ENCODE measurements at places on chromosomes 2 and 18. TPM values are rescaled to one million over a fixed set of nuclear protein-coding genes. Genes with fewer than 3 reads are reported as not detected.

Gene FTCDNL1
- total RNA-seq, result 1.9 TPM

Gene FAM237A
- not detected for total RNA-seq

DNA sequence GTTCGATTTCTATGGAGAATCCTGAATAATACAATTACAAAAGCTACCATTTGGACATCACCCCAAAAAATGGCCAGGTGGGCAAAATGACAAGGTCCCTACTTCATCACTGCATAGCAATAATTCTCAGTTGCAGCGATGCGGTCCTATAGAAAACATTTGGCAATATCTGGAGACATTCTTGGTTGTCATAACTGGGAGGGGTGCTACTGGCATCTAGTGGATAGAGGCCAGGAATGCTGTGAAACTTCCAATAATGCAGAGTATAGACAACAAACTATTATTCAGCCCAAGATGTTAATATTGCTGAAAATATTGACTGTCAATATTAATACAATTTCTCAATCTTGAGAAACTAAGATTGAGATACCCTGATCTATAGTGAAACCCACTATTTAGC lies 637.8 kb upstream of the PKDCC start:
- H3K27ac ChIP-seq, result no peak overlapping the region
- no peaks in the 10 kb centered on the region for H3K36me3 ChIP-seq
- no peak overlapping the region for H3K4me3 ChIP-seq
- no peak for DNase-seq

Gene XDH
- not detected for total RNA-seq

Gene GPR35
- total RNA-seq, result 14.6 TPM

DNA sequence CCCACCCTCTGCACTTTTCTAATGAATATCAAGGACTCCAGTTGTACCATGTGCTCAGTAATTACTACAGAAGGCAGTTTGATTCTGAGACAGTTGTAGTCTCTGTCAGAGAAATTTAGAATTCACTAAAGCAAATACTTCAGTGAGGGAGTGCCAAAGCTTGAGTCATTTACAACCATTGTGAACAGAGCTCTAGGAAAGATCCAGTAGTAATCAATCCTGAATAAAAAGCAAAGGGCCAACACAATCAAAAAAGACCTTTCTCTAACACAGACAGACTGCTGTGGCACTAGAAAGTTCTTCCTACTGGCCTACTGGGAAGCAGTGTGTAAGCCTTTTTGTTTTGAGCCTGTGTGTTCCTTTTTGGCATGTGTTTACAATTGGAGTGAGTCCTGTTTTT lies 135.6 kb upstream of the UNC80 start:
- no peak overlapping the region for H3K27ac ChIP-seq
- no peak overlapping the region for H3K4me3 ChIP-seq
- H3K27me3 ChIP-seq, result peaks cover 3% of the 10 kb centered on the region

DNA sequence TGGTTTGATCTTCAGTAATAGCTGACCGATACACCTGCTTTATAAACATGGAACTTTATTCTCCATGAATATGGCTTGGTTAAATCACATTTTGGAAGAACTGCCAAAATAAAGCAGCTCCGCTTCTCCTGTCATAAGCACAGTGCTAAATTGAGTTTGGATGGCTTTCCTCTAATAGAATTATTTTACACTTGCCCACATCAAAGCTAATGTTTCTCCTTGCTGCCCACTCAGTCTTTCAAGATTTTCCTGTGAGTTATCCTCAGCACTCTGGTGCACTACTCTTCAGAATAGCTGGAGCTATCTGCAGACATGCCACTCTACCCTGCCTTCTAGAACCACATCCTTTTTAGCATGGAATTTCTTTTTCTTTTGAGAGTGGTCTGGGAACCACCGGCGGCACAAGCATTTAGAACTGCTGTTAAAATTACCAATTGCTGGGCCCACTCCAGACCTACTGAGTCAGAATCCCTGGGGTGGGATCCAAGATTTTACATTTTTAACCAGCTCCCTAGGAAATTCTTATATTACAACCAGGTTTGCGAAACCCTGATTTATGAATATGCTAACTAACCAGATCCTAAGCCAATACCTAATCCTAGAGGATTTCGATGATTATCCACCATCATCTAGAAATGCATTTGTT lies 283.3 kb downstream of the AFF3 start:
- no peak overlapping the region for H3K27ac ChIP-seq
- H3K4me1 ChIP-seq, result peaks cover 21% of the 10 kb centered on the region
- no peak overlapping the region for H3K4me3 ChIP-seq
- no peaks in the 10 kb centered on the region for H3K27me3 ChIP-seq
- H3K36me3 ChIP-seq, result no peaks in the 10 kb centered on the region
- DNase-seq, result no peak

DNA sequence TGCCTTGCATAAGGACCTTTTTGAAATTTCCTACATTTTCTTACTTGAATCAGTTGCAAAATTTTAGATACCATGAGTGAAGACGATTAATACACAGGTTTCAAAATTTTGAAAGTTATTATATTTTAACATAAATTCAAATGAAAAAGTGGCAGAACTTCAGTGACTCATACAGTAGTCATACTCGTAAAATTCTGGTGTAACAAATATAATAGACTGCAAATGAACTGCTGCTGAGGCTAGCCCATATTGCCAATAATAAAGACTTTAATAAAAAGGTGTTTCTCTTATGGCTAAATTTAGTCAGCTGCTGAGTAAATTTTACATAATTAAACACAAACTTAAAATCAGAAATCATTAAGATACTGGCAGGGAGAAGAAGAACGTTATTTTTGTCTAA lies 36.9 kb downstream of the MSH6 start:
- no peaks in the 10 kb centered on the region for H3K27me3 ChIP-seq
- H3K27ac ChIP-seq, result no peak overlapping the region
- H3K36me3 ChIP-seq, result peaks cover 45% of the 10 kb centered on the region
- peaks cover 3% of the 10 kb centered on the region for H3K4me1 ChIP-seq

DNA sequence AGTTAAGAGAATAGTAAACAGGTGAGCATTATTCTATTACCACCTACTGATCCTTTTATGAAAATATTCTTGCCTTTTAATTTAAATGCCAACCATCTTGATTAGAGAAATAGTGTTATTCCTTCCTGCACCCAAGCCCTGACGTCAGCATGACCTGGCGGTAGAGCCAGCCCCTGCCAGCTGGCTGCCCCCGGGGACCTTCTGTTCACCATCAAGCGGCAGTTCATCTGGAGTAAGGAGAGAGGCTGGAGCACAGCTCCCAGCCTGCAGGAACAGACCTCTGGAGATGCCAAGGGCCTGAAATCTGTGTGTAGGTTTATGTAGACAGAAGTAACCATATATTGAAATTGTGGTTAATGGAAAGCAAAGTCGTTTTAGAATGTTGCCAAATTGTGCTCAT lies 171.8 kb downstream of the GBX2 start:
- H3K4me3 ChIP-seq, result no peak overlapping the region
- no peaks in the 10 kb centered on the region for H3K4me1 ChIP-seq
- no peak for DNase-seq
- H3K27me3 ChIP-seq, result no peaks in the 10 kb centered on the region

- H3K36me3 ChIP-seq, result no peaks in the 10 kb centered on the region
- H3K4me3 ChIP-seq, result no peak overlapping the region
- no peak overlapping the region for H3K27ac ChIP-seq
- peaks cover 16% of the 10 kb centered on the region for H3K27me3 ChIP-seq
- no peak for DNase-seq
Measured at GRCh38 chr18:36295880-36296301, 1.6 kb upstream of the FHOD3 start.

Gene IL36RN
- not detected for total RNA-seq

GRCh38 chr2:204312105-204312504 lies 233.2 kb upstream of the PARD3B start:
- H3K4me3 ChIP-seq, result no peak overlapping the region
- H3K36me3 ChIP-seq, result no peaks in the 10 kb centered on the region
- no peak for DNase-seq
- no peaks in the 10 kb centered on the region for H3K4me1 ChIP-seq
- peaks cover 7% of the 10 kb centered on the region for H3K27me3 ChIP-seq
- H3K27ac ChIP-seq, result no peak overlapping the region

Gene ANKRD30B
- not detected for total RNA-seq

DNA sequence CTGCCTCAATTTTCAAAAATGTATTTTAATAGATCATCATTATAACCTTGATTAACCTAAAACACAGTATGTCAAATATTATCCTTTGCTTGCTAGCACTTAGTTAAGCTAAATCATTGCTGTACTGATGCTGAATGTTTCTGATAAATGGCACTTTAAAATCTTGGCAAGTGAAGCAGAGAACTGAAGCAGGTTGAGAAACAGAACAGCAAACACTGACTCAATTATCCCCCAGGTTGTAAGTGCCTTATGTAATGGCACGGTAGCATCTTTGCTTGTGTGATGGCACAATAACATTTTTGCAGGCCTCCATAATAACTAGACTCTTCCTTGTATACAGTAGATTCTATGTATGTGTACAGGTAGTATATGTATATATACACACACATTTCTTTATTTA lies 33.8 kb downstream of the ARHGAP15 start:
- peak overlapping the region; percentile 1 for H3K27ac ChIP-seq
- H3K4me1 ChIP-seq, result peaks cover 79% of the 10 kb centered on the region
- H3K4me3 ChIP-seq, result no peak overlapping the region

Gene CCBE1
- total RNA-seq, result not detected

DNA sequence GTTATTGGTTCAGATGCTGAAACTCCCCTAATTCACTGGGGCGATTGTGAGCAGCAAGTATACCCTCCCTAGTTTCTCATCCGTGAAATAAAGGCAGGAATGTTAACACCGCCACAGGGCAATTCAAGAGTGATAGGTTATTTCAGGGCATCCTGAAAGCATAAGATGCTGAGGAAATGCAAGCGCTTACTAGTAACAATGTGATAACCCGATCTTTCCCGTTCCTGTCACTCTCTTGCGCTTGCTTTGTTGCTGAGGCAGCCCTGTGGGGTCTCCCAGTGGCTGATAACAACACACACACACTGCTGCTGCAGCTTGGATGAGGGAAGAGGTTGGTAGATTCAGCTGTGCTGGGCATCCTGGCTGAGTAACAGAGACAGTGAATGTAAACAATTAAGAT lies 259.3 kb downstream of the AGPS start:
- H3K27ac ChIP-seq, result no peak overlapping the region
- no peaks in the 10 kb centered on the region for H3K36me3 ChIP-seq
- H3K4me3 ChIP-seq, result no peak overlapping the region
- H3K27me3 ChIP-seq, result peaks cover 12% of the 10 kb centered on the region
- no peaks in the 10 kb centered on the region for H3K4me1 ChIP-seq

Gene MRPS5
- total RNA-seq, result 93.0 TPM

Gene ASIC4
- not detected for total RNA-seq

DNA sequence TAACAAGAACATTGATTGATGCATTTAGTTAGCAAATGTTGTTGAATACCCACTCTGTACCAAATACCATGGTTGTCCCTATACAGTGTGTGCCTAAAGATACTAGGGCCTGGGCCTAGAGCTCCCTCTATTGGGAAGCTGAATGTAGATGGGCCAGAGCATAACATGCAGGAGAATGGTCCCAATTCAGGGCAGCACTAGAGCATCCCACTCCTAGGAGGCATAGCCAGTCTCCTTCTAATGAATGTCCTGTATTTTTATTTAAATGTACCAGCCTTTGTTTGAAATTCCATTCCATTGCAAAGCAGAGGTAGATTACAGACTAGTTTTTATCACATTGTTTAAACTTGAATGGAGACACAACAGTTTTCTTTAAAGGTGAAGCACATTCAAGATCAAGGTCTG lies 90.6 kb downstream of the FEZ2 start:
- H3K4me1 ChIP-seq, result no peaks in the 10 kb centered on the region
- DNase-seq, result peak; percentile 59
- H3K4me3 ChIP-seq, result no peak overlapping the region
- H3K27me3 ChIP-seq, result no peaks in the 10 kb centered on the region
- H3K36me3 ChIP-seq, result peaks cover 2% of the 10 kb centered on the region

DNA sequence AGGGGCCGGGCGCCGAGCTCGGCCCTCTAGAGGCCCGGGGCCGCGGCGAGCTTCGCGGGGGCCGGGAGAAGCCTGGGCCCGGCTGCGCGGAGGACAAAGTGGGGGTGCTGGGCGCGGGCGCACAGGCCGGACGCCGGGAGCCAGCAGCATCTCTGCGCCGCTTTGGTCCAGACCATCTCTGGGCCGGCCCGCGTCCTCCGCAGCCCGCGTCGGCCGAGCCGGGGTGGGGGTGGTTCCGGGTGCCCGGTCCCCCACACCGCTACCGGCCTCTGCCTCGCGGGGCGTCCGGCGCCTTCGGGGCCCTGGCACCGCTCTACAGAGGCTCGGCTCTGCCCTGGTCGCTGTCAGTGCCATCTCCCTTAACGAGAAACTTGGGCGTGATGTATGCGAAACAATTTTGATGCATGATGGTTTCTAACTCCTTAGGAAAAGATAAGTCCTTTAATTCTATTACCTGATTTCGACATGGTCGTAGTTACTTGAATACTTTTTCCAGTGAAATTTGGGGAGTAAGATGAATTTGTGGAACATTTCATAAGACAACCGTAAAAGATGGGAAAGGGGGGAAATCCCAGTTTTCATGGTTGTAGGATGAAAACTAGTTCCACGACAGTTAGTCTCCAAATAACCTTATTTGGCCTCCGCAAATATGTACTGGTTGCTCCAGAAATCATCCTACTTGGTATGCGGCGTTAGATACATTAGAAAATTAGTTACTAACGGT lies 562 bp downstream of the TWSG1 start:
- peak; percentile 50 for DNase-seq
- H3K4me1 ChIP-seq, result peaks cover 22% of the 10 kb centered on the region
- H3K36me3 ChIP-seq, result peaks cover 8% of the 10 kb centered on the region
- peak overlapping the region; percentile 12 for H3K27ac ChIP-seq
- H3K4me3 ChIP-seq, result peak overlapping the region; percentile 78

Gene RAB6C
- not detected for total RNA-seq

Gene POTEE
- total RNA-seq, result 0.43 TPM

- H3K36me3 ChIP-seq, result no peaks in the 10 kb centered on the region
- no peaks in the 10 kb centered on the region for H3K4me1 ChIP-seq
- no peak overlapping the region for H3K27ac ChIP-seq
- DNase-seq, result no peak
- no peak overlapping the region for H3K4me3 ChIP-seq
Measured at GRCh38 chr18:36693931-36694620, 134.7 kb downstream of the TPGS2 start.

- no peak overlapping the region for H3K27ac ChIP-seq
- peak; percentile 41 for DNase-seq
- no peaks in the 10 kb centered on the region for H3K36me3 ChIP-seq
- H3K4me1 ChIP-seq, result peaks cover 2% of the 10 kb centered on the region
- no peaks in the 10 kb centered on the region for H3K27me3 ChIP-seq
Measured at GRCh38 chr2:172674034-172674967, 61.3 kb upstream of the RAPGEF4 start.

DNA sequence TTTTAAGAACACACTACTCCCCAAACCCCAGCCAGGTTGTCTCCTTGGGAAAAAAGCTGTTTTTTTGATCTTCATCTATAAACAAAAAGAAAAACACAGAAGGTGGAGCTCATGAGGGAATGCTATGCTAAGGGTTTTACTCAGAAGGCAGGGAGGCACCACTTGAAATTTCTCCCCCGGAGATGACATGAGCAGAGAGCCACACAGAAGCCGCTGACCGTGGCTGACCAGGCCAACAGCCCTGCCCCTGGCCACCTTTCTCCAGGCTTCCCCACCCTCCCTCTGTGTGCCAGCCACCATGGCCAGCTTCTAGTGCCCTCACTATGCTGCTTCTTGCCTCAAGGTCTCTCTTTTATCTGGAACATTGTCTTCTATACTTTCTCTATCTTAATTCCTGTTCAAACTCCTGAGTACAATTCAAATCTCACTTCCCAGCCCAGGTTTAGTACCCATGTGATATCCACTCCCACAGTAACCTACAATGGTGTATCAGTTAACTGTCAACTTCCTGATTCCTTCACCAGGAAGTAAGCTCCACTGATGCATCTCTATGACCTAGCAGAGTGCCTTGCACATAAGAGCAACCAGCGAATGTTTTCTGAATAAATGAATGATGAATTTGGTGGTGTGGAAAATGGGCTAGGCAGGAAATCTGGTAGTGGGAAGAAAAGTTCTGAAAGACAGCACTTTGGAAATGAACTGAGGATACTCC lies 15.3 kb downstream of the LAPTM4A start:
- peak overlapping the region; percentile 29 for H3K27ac ChIP-seq
- H3K36me3 ChIP-seq, result peaks cover 58% of the 10 kb centered on the region
- no peak for DNase-seq
- no peaks in the 10 kb centered on the region for H3K27me3 ChIP-seq
